ENCODE measurements at places on chromosomes 4 and X.

DNA sequence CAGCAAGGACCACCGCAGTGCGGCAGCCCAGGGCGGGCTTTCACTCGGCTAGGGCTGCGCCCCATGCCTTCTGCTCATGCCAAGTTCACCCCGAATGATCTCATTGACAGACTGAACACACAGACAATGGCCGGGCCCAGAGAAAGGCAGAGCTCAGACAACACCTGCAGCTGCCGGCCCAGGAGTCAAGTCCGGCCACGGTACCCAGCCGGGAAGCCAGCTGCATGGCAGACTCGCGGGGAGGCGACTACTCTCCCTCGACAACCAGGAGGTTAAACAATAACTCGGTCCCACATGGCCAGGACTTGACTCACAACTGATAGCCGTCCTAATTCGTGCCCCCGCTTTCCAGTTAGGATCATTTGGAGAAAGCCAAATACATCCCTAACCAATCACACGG lies 50.4 kb downstream of the ABLIM2 start:
- DNase-seq, result peak; percentile 76

- no peak for DNase-seq
These were observed 133.1 kb downstream of the AFAP1 start for GRCh38 chr4:7806338-7807090.

- DNase-seq, result peak; percentile 1
These were observed 689 bp upstream of the TMA16 start for GRCh38 chr4:163493643-163494359.

- DNase-seq, result no peak
These were observed 2.5 kb downstream of the AKAP4 start for GRCh38 chrX:50198348-50198747.

- DNase-seq, result no peak
These were observed 46.0 kb downstream of the ATP8A1 start for GRCh38 chr4:42610941-42611340.

DNA sequence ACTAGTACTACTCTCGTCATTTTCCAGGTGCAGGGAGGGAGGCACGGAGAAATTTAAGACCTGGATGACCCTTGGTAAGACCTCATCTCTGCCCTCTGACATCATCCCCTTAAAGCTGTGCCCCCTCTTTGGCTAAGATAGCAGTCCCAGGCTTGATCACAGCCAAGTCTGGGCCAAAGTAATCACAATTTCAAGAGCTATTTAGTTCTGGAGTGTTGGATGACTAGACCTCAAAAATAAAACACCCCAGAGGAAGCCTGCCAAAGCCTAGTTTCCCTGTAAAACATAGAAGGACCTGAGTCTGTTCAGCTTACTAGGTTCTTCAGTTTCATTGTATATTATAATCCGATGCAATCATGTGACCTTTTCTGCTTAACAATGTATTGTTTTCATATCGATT lies 144.6 kb upstream of the ARHGEF9 start:
- no peak for DNase-seq

DNA sequence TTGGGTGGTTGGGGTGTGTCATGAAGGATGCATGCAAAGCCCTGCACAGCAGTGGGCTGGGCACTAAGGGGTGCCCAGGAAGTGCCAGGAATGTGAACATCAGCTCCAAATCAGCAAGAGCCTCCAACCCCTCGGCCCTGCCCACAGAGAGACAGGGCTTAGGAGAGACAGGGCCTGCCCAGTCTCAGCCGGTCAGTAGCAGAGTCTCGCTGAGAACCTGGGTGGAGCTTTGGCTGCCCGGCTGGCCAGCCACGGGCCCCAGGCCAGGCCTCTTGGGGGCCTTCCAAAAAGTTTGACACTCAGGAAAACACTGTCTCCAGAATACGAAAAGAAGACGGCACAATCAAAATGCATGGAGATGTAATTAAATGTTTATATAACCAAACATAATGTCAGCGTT lies 4.3 kb upstream of the MXD4 start:
- no peak for DNase-seq

GRCh38 chrX:16196829-16197228 lies 29.5 kb downstream of the MAGEB17 start:
- DNase-seq, result no peak

GRCh38 chr4:61443813-61444510 lies 243.8 kb downstream of the ADGRL3 start:
- DNase-seq, result no peak

GRCh38 chr4:17072483-17072882 lies 174.0 kb upstream of the LDB2 start:
- DNase-seq, result no peak

DNA sequence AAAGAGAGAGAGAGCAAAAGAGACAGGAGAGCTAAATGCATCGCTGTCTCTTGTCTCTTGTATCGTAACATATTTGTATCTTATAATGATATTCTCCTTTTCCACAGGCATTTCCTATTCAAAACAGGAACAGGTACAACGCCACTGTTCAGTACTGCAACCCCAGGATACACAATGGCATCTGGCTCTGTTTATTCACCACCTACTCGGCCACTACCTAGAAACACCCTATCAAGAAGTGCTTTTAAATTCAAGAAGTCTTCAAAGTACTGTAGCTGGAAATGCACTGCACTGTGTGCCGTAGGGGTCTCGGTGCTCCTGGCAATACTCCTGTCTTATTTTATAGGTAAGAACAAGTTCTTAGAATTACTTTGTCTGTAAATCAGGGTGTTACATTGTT lies 288.6 kb downstream of the DCTD start:
- no peak for DNase-seq

GRCh38 chr4:133147921-133148689 lies 989 bp upstream of the PCDH10 start:
- peak; percentile 2 for DNase-seq

DNA sequence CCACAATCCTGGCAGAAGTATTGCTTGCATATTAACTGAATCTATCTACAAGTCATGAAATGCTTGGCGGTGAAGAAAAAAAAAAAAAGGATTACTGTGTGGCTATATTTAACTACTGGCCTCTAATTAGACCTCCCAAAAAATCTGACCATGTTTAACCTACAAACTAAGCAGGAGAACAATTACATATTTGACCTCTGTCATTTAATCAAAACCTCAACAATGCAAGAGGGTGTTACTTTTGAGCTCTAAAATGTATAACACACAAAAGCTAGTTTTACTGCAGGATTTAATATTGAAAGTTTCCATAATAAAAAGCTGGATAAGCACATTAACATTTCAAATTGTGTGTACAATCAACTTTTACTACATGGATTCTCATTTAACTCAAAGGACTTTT lies 1.5 kb downstream of the ITM2A start:
- DNase-seq, result no peak

- no peak for DNase-seq
These were observed 116.9 kb downstream of the STPG2 start for GRCh38 chr4:98026362-98026761.

DNA sequence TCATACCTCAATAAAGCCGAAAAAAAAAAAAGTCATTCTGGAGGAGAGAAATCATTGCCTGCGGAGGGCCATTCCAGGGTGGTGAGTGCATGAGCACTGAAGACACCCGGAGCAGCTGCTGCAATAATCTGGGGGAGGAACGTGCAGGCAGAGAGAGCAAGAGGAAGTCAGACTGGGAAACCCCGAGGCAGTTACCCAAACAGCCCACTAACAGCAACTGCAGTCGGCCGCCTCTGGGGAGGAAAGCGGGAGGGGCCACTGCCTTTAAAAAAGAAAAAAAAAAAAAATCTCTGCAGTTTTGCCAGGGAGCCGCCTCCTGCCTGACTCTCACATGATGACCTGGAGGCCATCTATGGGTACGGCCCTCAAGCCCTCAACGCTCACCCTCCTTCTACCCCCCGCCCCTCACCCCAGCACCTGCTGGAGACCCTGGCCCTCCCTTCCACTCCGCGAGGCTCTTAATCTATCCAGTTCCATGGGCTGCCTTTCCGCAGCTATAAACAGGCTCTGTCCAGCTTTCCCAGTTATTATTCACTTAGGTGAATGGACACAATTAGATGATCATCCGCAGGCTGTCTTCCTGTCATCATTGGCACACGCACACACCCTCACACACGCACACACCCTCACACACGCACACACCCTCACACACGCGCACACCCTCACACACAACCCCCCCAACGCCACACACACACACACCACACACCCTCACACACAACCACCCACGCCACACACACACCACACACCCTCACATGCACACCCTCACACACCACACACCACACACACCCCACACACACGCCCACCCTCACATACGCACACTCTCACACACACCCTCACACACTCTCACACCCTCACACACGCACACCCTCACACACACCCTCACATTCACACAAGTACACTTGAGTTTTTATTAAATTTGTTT lies 3.4 kb upstream of the AVPR2 start:
- DNase-seq, result peak; percentile 63

GRCh38 chr4:53465281-53465680 lies 87.8 kb downstream of the FIP1L1 start:
- no peak for DNase-seq

- peak; percentile 78 for DNase-seq
These were observed at the start of gene NSG1 for GRCh38 chr4:4386736-4387392. TSS of gene NSG1 (plus strand) at chr4:4387102. CDS start at chr4:4387630, 528 bp downstream.

- DNase-seq, result peak; percentile 79
These were observed 36.8 kb upstream of the OCIAD2 start for GRCh38 chr4:48943387-48943786.

Measured in NCI-H146 (cell line).